ENCODE measurements at places on chromosomes 1 and 21.

DNA sequence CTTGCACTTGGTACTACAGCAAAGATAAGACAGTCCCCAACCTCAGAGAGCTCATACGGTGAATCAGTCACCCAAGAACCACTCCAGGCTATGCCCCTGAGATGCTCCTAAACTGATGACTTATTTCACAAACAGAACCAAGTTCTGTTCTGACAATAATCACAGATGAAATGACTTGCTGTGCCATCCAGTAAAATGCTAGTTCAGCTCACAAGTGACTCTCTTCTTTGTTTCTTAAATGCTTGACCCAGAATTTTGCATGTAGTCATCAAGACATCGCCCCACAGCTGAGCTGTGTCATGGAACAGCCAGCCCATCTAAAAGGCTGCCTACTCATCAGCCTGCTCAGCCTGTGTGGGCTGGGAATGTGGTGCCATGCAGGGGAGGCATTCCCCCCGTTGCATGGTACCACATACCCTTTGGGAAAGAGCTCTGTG, 6.1 kb upstream of the SLC19A2 start:
- DNase-seq: no peak

DNA sequence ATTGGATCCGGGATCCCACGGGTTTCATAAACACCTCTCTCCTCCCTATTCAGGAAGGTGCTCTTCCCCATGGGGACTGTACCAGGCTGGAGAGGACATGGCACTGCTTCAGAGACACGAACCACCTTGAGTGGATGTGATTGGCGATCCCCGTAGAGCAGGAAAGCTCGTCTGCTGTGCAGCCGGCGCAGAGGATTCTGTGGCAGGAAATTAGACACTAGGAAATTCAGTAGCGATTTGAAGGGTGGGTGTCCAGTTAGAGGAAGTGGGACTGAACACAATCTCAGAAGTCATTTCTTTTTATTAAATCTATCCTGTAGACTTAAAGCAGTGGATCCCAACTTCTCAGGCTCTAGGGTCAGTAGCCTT, 767 bp downstream of the PDIK1L start:
- no peak for DNase-seq

DNA sequence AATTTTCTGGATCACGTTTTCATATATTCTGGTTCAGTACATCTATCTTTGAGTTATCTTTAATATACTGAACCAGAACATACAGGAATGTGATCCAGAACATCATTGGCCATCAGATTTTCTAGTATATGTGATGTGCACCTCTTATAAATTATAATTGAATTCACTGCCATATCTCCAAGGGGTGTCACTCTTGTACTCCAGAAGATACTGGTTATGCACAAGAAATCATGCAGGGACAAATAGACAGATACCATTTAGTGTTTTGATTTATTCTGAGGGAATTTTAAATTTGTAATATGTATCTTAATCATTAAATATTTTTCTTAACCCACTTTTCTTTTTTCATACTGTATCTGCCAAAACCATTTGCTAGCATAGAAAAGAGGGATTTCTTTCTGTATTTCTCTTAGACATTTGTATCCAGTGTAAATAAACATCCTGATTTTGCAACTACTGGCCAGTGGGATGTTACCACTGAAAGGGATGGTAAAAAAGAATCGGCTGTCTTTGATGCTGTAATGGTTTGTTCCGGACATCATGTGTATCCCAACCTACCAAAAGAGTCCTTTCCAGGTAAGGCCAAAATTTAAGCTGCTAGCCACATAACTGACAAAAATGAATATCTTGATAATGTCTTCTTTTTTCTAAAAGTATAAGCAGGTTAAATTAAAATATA, 16.7 kb downstream of the FMO3 start:
- DNase-seq: no peak

DNA sequence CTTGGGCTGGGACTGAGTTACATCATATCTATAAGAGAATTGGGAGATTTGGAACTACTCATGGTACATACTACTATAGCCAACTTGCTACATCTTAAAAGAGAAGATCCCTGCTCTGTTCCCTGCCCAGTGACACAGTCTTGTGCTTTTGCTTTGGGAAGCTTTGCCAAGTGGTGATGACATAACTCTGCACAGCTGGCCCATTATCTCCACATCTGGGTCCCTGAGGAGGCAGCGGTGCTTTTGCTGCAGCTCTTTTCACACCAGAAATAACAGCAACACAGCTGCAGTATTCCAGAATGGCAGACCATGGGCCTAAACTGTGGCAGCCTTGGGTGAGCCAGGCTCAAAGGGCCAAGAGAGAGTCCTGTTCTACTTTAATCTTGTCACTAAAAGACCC, 296.0 kb downstream of the HHAT start:
- DNase-seq: no peak

DNA sequence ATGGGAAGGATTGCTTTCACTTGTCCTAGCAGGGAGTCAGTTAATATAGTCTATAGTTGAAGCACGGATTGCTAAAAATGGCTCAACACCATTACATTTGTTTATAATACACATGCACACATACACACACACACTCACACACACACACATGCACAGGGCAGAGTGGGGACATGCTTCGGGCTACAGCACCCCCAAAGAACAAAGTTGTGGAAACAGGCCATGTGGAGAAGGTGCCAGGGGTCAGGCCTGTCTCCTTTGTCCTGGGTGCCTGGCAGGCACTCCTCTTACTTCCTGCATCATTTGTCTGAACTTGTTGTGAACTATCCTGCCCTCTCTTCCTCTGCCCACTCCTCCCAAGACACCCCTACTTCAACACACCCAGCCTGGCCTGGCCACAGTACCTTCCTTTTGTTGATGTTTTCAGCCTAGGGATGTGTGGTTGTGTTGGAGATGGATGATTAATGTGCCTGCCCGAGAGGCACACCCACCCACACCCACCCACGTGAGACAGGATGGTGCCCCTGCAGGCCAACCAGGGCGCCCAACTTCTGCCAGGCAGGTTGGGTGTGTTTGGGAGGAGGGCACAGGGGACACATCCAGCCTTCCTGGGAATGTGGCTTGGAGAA, 17.5 kb downstream of the RASSF5 start:
- DNase-seq: no peak

DNA sequence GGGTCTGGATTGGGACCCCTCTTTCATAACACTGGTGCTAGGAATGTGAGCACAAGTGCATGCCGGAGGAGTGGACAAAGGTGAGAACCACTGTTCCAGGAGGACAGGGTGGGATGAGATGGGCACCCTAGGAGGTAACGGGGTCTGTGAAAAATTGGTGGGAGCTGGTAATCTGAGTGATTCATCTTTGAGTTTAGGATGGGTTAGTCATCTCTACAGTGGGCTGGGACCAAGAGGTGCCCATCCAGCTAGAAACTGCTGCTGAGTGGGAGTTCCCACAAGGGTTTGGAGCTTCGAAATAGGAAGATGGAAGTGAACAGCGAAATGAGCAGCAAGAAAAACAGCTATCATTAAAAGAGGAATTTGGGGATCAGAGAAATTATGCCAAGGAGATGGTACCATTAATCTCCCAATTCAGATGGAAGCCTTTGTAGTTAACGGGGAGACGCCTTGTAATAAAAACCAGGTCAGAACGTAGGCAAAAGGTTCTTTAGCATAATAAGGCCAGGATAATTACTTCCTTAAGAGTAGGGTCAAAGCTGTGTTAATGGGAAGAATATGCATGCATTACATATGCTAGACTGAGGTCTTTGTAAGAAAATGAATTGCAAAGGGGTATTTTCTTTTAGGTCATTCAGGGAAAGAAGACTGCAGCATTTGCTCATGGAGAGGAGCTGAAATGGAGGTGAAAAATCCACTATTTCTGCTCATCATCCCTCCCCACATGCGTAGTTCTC, 55.5 kb downstream of the OLFML3 start:
- no peak for DNase-seq

- DNase-seq: no peak
These were observed 2.2 kb upstream of the ADORA3 start for GRCh38 chr1:111505641-111506119.

DNA sequence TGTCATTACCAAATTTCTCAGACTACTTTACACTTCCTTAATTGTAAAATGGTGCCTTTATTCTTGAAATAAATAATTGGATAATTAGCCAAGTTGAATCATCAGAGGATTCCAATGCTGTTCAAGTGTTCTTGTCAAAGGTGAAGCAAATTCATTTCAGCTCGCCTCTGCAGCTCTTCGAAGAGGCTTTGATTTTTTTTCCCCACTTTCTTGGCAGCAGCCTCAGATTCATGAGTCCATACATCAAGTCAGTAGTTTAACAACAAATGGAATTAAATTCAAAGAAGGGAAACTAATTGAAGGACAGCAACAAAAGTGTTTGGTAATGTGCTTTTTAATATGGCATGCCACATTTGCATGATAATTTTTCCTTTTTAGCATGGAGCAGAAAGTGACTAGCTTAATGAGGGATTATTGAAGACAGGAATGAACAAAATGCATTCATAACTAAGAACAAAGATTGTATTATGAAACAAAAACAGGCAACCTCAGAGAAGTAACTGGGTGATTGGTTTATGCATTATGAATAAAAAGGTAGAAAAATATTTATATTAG, 239.0 kb downstream of the USH2A start:
- no peak for DNase-seq

GRCh38 chr1:219650880-219651279, 38.0 kb upstream of the ZC3H11B start:
- DNase-seq: no peak
